ENCODE measurements at places on chromosomes 16 and 17.
A peak's percentile ranks its signal among the peaks of the same experiment; 100 is the strongest.

- DNase-seq = no peak
Observed at GRCh38 chr17:34663714-34664113, 84.3 kb downstream of the TMEM132E start.

DNA sequence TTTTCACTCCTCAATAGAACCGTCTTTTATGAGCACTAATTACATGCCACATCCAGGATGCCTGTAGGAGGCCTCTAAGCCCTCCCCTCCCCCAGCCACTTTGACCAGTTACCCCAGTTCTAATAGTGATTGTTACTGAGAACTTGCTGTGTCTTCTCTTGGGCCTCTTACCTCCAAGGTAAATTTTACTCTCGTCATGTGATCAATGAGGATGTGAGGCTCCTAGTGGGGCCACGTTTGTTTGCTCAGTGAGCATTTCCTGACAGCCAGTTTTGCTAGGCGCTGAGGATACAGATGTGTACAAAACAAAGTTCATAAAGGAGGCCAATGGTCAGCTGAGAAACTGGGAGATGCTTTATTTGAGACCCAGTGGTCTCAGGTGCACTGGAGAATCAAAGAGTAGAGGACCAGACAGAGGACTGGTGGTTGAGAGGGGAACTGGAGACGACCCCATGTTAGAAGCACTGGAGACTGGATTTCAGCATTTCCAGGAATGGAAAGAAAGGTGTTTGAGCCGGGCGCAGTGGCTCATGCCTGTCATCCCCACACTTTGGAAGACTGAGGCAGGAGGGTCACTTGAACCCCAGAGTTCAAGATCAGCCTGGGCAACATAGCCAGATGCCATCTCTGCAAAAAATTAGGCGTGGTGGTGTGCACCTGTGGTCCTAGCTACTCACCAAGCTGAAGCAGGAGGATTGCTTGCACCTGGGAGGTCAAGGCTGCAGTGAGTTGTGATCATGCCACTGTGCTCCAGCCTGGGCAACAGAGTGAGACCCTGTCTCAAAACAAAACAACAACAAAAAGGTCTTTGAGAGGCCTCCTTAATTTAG, 2.6 kb downstream of the ATP2C2 start:
- no peak for DNase-seq

- DNase-seq = no peak
Observed at GRCh38 chr16:88194397-88195268, 188.1 kb upstream of the ZNF469 start.

DNA sequence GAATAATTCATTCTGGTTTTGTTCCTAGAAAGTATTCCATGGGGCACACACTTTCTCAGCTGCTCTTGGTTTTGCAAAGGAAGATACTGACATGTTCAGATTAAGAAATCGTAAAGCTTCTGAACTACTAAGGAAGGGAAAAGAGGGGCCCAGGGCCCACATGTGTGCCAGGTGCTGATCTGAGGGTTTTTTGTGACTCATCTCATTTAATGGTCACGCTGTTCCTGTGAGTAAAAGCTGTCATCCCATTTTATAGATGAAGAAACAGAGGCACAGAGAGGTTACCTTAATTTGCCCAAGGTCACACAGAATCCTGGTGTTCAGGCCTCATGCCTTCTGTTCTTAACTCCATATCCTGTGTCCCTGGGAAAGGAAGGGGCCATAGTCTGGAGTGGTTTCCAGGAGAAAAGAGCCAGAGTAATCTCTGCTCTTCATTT, 113.2 kb downstream of the MSI2 start:
- no peak for DNase-seq

DNA sequence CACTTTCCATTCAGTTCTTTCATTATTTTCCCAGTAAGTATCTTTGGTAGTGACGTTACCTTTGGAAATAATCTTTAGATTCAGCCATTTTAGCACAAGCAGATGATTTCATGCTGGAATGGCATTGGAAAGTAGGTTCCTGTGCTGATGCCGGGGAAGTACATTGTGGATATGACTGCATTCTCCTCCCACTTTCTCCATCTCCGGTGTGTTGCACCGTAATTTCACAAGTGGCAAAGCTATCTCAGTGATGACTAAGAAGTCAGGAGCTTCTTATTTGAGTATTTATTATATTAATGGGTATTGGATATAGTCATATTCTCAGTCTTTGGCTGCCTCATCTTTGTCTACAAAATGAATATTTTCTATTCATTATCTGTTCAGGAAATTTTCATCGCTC, 69.8 kb downstream of the MRTFB start:
- no peak for DNase-seq

DNA sequence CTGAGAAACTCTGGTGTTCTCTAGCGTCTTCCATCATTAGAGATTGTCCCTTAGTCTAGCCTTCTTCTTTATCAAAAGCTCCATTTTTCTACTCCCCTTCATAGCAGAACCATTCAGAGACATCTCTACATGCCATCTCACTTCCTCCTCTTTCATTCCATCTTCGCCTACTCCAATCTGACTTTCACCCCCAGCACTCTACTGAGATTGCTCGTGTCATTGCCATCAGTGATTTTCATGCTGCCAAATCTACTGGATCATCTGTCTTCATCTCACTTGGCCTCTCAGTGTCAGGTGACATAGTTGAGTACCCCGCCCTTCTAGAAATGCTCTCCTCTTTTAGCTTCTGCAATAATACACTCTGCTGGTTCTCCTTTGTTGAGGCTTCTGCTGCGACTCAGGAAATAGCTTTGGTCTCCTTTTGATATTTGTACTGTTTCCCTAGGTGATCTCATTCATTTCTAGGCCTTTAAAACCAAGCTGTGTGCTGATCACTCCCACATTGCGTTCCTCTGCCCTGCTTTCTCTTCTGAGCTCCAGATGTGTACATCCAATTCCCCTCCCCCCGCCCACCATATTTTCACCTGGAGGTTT, 119.1 kb downstream of the FTO start:
- DNase-seq = no peak

GRCh38 chr17:74547264-74547663, 1.3 kb upstream of the CD300C start:
- DNase-seq = no peak

GRCh38 chr16:87687126-87687910, 78.5 kb downstream of the KLHDC4 start:
- no peak for DNase-seq

- DNase-seq = no peak
Observed at GRCh38 chr16:59591480-59591879, 857.4 kb upstream of the GOT2 start.

DNA sequence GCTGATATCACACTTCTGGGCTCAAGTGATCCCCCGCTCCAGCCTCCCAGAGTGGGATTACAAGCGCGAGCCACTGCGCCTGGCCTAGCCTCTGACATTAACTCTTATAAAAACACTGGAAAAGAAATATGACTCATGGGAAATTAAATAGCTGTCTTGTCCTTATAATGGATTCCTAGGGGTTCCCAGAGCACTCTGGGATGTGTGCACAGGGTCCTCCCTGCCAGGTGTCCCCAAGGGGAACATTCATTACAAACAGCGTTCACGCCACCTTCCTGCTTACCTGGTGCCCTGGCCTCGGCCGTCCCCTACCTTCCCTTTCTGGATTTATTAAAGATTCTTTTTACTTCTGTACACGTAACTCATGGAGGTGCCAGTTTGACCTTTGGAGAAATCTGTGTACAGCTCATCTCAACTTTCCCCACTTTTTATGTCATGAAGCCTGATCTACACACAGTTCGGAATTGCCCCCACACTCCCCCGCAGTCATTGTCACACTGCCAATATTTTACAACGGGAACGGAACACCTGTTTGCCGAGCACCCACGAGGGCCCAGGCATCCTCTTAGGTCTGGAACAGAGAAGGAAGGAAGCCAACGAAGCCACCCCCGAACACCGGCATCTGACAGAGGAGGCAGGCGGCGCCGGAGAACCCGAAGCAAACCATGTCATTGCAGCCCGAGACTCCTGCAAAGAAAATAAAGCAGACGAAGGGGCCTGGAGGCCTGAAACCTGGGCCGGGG, 39.7 kb upstream of the MEAK7 start:
- DNase-seq = no peak

- no peak for DNase-seq
Observed at GRCh38 chr16:51549836-51550235, 398.8 kb upstream of the SALL1 start.

DNA sequence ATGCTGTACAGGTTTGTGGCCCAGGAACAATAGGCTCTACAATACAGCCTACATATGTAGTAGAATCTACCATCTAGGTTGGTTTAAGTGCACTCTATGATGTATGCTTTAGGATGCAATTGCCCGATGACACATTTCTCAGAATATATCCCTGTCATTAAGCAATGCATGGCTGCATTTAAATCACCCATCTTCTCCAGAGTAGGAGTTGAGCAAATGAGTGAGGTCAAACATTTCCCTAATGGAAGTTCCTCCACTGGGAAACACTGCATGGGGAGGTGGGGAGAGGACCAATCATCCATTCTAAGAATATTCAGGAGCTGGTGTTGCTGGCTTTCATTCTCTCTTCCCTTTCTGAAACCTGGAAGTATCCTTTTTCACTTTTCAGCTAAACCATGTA, 2.0 kb upstream of the PCTP start:
- no peak for DNase-seq

GRCh38 chr16:54480429-54480828, 193.8 kb upstream of the IRX3 start:
- DNase-seq = no peak

DNA sequence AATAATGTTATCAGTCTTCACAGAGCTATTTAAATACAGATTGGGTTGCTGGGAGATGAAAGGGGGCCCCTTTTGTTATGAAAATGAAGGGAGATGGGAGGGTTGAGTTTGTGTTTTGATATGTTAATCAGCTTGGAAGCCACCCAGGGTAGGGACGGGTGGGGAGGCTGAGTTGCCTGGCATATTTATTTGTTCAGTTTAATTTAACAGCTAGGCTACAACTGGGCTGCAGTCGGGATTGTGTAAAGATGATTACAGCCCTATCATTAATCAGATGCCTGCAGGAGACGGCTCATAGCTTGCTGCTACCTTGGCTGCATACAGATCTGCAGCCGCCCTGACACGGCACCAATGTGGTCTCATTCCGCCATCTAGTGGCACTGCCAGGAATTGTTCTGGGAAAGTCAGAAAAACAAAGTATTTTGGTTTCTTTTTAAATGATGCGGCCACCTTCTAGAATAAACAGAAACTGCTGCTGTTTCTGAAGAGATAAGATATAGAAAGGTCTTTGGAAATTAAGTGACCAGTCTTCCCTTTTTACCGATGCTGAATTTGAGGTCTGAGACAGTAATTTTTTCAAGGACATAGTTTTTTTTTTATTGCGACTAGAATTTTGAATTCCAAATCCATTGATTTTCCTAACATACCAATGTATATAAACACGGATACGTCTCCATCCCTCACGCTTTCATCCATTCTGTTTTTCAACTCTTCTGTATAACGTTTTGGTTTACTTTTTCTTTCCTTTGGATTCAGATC, 458.0 kb upstream of the ASIC2 start:
- DNase-seq = peak; percentile 71

DNA sequence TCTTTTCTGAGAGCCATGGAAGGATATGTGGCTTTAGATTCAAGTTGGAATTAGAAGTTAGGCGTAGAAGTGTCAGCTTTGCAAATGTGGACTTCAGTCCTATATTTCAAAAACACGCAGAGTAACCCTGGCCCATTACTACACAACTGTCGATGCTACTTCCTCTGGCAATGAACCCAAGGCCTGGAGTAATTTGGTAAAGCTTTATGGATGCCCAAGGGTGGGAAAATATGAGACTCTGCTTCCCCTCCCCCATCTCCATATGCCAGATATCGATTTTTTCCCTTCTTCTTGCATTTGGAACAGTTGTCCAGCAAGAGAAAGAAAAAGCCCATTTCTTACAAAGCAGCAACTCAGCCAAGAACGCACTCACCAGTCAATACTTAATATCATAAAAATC, 2.9 kb upstream of the MAP1LC3B start:
- no peak for DNase-seq

Measured in breast epithelium (tissue), 4 donors.